Right atrium auricular region (tissue), 2 donors: ENCODE measurements at places on chromosomes 1 and 21. TPM values are rescaled to one million over a fixed set of nuclear protein-coding genes. Genes with fewer than 3 reads are reported as not detected.

Gene CYP4B1
- 47.8 TPM for total RNA-seq

GRCh38 chr1:153339802-153340201, 8.8 kb downstream of the PGLYRP4 start:
- no peak for DNase-seq

Gene FYB2
- 0.39 TPM for total RNA-seq

DNA sequence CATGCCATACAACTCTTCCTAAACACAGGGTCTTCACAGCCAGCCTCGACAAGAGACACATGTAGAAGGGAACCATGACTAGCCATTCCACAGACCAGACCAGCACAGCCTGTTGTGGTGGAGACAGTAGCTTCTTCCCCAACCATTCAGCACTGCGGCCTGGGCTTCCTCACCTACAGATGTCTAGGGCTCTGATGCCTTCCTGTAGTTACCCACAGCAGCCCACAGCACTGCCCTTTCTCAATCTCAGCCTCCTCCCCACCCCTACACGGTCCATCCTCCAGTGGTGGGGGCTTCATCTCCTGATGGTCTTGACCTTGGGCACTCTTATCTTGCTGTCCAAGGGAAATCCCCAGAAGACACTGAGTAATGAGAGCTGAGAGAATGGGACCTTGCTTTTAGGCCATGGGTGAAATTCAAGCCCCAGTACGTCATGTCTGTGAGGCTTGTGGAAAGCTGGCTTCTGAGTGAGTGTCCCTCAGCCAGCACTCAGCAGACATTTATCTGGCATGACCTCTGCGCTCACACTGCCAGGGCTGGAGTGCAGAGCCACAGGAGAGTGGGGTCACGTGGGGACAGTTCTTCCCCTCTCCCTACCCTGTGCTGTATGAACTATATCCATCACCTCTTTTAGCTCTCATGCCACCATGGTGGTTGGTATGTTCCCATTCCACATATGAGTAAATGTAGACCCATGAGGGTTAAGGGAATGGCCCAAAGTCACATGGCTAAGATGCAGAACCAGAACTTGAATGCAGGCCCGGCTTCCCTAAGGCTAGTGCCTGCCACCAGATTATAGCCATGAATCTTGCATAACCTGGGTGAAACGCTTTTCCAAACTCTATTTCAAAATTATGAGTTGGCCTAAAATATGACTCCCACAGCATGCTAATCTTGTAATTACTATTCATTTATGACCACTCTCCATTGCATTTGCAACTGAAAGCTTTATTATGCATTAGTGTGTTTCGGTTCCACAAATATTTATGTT, 104.7 kb downstream of the HIVEP3 start:
- DNase-seq = peak; percentile 89

Gene LCE1D
- not detected for total RNA-seq

Gene VSIG8
- total RNA-seq = not detected

DNA sequence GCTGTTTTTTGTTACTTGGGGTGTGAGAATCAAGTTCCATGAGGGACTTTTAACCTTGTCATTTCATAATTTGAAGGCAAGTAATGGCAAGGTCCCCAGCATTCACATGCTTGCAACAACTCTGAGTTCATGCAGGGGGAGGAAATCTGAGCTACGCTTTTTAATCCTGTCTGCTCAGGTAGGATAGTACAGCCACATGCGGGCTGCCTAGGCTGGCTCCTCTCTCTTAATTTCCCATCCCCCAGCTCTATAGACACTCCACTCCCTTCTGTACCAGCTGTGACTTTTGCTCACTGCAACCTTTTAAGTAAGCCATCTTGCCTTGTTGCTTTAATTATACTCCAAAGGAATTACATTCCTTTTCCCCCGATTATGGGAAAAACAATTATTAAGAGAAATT, 30.1 kb downstream of the PTGFR start:
- DNase-seq = no peak

DNA sequence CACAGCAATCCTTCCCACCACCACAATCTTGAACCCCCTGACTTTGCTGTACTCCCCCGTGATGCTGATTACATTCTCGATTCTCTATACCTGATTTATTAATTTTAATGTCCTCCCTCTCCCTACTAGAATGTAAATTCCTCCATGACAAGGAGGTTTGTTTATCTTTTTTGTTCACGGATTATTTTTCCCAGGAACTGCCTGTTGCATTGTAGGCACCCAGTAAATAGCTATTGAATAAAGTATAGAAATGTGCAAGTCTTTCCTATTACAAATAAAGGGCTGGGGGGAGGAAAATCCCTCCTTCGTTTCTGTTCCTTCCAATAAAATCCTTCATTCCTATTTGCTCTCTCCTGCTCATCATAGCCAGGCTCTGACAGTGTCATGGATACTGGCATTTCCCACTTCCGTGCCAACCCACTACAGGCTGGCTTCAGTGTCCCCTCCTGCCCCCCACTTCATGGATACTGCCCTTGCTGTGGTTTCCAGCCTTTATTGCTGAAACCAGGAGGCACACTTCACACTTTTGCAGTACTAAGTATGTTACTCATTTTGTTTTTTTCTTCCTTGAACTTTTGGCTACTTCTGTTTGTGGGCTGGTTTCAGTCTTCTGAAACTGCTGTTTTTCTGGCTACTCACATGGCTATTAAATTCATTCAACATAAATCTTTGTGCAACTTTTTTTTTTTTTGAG, 7.5 kb downstream of the KIF1B start:
- DNase-seq = peak; percentile 40

DNA sequence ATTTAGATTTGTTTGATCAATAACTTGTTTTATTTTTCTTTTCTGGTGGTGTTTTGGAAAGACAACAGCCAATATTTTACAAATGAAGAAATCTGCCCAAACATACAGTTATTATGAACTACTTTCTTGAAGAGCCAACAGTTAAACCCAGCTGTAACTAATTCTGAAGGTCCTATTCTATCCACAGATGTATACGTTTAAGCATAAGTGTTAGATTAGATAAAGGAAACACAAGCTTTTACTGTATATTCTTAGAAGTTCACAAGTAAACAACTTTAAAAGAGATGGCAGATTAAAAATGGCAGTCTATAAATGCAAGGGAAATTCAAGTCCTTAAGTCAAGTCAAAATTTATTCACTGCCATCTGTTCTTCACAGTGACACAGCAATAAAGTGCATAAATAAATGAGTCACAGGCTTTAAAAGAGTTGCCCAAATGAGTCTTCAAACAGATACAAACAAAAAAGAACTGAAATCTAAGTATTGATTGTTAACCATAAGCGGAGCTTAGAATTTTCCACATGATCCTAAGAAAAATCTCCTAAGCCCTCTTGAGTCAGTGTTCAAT, 49.9 kb upstream of the KCNH1 start:
- no peak for DNase-seq

DNA sequence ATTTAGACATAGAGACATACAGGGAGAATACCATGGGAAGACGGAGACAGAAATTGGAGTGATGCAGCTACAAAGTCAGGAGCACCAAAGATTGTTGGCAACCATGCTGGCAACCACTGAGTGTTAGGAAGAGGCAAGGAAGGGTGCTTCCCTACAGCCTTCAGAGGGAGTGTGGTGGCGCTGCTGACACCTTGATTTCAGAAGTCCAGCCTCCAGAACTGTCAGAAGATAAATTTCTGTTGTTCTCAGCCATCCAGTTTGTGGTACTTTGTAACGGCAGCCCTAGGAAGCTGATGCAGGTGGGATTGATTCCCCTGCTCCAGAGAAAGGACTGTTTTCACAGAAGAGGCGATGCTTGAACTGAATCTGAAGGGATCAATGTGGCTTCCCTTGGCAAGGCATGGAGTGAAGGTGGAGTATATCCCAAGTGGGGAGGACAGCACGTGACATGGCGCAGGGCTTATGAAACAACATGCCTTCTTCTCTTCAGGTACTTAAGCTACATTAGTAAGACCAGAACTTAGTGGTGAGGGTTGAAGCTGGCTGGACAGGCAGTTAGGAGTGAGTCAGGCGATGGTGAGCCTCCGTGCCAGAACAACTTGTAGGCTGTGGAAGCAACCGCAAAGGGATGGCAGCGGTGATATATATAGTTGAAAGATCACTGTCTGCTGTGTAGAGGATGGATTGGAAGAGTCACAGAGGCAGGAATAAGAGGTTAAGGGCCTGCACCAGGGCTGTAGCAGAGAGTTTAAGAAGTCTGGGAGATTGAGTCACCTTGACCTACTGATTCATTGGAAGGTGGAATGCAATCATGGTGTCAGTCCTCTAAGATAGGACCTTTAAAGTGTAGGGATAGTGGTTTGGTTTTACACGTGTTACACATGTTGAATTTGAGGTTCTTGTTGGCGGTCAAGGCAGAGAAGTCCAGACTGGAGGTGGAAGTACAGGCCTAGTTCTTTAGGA, 2.1 kb downstream of the LEPR start:
- no peak for DNase-seq

- DNase-seq = no peak
These were observed 351.3 kb upstream of the SGIP1 start for GRCh38 chr1:66182551-66183178.

Gene PCNT
- 40.3 TPM for total RNA-seq

- DNase-seq = no peak
These were observed 7.0 kb downstream of the TRIM33 start for GRCh38 chr1:114503916-114504422.

DNA sequence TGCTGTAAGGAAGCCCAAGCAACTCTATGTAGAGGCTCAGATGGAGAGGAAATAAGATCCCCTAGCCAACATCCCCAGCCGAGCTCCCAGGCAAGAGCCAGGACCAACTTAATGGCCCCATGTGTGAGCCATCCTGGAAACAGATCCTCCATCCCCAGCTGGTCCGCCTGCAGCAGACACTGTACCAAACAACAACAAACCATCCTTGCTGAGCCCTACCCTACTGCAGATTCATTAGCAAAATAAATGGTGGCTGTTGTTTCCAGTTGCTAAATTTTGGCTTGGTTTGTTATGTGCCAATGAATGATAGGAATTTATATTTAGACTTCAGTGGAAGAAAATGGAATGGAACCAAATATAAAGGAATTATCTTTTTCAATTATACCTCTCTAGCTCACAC, 43.9 kb downstream of the LMX1A start:
- no peak for DNase-seq

DNA sequence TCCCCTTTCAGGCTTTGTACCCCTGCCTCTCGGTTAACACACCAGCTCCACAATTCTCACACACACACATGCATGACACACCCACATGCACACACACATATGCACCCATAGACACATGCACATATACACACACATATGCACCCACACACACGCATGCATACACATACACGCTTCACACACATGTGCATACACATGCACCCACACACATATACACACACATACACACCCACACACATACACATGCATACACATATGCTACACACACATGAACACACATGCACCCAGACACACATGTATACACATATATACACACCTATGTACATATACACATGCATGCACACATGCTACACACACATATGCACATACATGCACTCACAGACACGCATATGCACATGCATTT, 61.7 kb upstream of the SLC25A33 start:
- no peak for DNase-seq
